ENCODE measurements at places on chromosomes 2 and 18. TPM values are rescaled to one million over a fixed set of nuclear protein-coding genes. Genes with fewer than 3 reads are reported as not detected.
A peak's percentile ranks its signal among the peaks of the same experiment; 100 is the strongest.

DNA sequence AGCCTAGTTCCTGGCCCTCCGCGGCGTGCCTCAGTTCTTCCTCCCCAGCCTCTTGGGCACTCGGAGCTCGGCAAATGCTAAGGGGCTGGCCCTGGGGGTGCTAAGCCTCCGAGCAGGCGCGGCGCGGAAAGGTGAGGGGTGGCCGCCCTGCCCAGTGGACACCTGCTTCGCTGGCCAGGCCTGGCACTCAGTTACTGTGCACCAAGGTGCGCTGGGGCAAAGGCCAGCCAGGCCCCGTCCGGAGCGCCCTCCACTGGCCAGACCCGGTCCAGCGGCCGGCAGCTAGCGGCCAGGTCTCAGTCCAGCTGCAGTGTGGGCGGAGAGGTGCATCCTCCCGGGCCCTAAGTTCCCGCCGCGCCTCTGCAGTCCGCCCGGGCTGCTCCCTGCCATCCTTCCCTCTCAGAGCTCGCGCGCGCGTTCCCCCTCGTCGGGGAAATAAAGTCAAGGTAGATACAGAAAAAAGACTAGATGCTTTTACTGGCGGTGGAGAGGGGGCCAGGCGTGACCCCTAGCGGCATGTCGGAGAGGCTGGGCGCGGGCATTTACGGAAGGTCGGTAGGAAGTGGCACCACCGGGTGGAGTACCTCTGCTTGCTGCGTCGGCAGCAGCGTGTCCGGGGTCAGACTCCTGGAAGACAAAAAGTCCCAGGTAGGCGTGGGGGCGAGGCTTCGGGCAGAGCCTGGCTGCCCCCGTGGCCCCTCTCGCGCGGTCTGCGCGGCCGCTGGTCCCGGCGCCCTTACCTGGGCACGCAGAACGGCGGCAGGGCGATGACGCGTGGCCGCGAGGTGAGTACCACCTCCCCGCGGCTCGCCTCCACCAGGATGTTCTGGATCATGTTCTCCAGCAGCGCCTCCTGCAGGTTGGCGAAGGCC, 9.4 kb upstream of the CRYBA2 start:
- peaks cover 45% of the 10 kb centered on the region for H3K27me3 ChIP-seq
- H3K36me3 ChIP-seq = no peaks in the 10 kb centered on the region
- no peak overlapping the region for H3K27ac ChIP-seq
- peaks cover 10% of the 10 kb centered on the region for H3K4me1 ChIP-seq
- peak overlapping the region; percentile 84 for H3K4me3 ChIP-seq

- no peaks in the 10 kb centered on the region for H3K27me3 ChIP-seq
- H3K27ac ChIP-seq = no peak overlapping the region
- DNase-seq = no peak
- no peaks in the 10 kb centered on the region for H3K4me1 ChIP-seq
- no peak overlapping the region for H3K4me3 ChIP-seq
Measured at GRCh38 chr2:20430035-20430434, 16.8 kb upstream of the RHOB start.

DNA sequence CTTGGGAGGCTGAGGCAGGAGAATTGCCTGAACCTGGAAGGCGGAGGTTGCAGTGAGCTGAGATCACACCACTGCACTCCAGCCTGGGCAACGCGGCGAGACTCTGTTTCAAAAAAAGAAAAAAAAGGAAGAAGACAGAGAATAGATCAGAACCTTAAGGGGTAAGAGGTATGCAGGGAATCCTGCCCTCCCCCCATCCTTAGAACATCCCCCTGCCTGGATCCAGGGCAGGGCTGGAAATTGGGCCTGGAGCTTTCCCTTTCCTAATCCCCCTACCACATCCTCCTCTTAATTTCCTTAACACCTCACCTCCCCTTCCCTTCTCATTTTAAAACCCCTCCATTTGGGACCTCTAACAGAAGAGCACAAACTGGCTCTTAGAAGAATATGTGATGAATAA, 56.5 kb downstream of the RNU4ATAC start:
- H3K27ac ChIP-seq = no peak overlapping the region
- H3K27me3 ChIP-seq = no peaks in the 10 kb centered on the region
- H3K4me1 ChIP-seq = no peaks in the 10 kb centered on the region
- H3K4me3 ChIP-seq = no peak overlapping the region
- peaks cover 9% of the 10 kb centered on the region for H3K36me3 ChIP-seq
- no peak for DNase-seq

The ITPRIPL1 gene
- total RNA-seq = 7.7 TPM
